ENCODE measurements at places on chromosomes 11 and 22. TPM values are rescaled to one million over a fixed set of nuclear protein-coding genes. Genes with fewer than 3 reads are reported as not detected.

GRCh38 chr11:45616802-45617549 is 48.4 kb downstream of the CHST1 start:
- DNase-seq: no peak

- no peak for DNase-seq
Measured at GRCh38 chr22:19879246-19879570, 24.5 kb upstream of the GNB1L start.

- DNase-seq: peak; percentile 36
Measured at GRCh38 chr11:13685461-13686108, 17.1 kb downstream of the FAR1 start.

GRCh38 chr11:129785383-129786111 is 30.1 kb upstream of the TMEM45B start:
- DNase-seq: no peak

Gene C11orf21
- not detected for total RNA-seq

Measured in glomerular endothelial cell (primary cell).